Right ventricle myocardium superior (tissue), 1 donor: ENCODE measurements at places on chromosomes 5 and 9. TPM values are rescaled to one million over a fixed set of nuclear protein-coding genes. Genes with fewer than 3 reads are reported as not detected.

The NTRK2 gene
- total RNA-seq: 4.5 TPM

The SOX30 gene
- 0.13 TPM for total RNA-seq

The PCDHB6 gene
- 0.35 TPM for total RNA-seq

The IRX2 gene
- total RNA-seq: 5.6 TPM

The WHRN gene
- 0.56 TPM for total RNA-seq

The ENTPD2 gene
- total RNA-seq: 1.9 TPM

The SLC28A3 gene
- 0.24 TPM for total RNA-seq

The FGF1 gene
- total RNA-seq: 42.7 TPM

The SAXO1 gene
- not detected for total RNA-seq

The SLC36A2 gene
- 1.2 TPM for total RNA-seq

The VDAC1 gene
- total RNA-seq: 475 TPM

The SLC6A19 gene
- total RNA-seq: not detected

The IFNA2 gene
- not detected for total RNA-seq

The CYLC2 gene
- not detected for total RNA-seq

The SIL1 gene
- total RNA-seq: 42.1 TPM

The GRM6 gene
- not detected for total RNA-seq

The SVEP1 gene
- total RNA-seq: 6.8 TPM

The CARTPT gene
- not detected for total RNA-seq

The FGF10 gene
- total RNA-seq: 1.6 TPM

The SLC23A1 gene
- total RNA-seq: not detected

The ANKRD18A gene
- total RNA-seq: 3.0 TPM

The TEX48 gene
- total RNA-seq: not detected

The FRRS1L gene
- 1.2 TPM for total RNA-seq

The MARCHF6 gene
- total RNA-seq: 170 TPM

The BRINP1 gene
- total RNA-seq: 0.54 TPM

The CCNJL gene
- total RNA-seq: 6.8 TPM

The PCDHGA4 gene
- total RNA-seq: 9.3 TPM

The PLAC8L1 gene
- not detected for total RNA-seq

The SH2D3C gene
- 18.2 TPM for total RNA-seq

The ZNF454 gene
- 1.5 TPM for total RNA-seq
